RKO (cell line): ENCODE measurements at places on chromosomes 3 and 15.

DNA sequence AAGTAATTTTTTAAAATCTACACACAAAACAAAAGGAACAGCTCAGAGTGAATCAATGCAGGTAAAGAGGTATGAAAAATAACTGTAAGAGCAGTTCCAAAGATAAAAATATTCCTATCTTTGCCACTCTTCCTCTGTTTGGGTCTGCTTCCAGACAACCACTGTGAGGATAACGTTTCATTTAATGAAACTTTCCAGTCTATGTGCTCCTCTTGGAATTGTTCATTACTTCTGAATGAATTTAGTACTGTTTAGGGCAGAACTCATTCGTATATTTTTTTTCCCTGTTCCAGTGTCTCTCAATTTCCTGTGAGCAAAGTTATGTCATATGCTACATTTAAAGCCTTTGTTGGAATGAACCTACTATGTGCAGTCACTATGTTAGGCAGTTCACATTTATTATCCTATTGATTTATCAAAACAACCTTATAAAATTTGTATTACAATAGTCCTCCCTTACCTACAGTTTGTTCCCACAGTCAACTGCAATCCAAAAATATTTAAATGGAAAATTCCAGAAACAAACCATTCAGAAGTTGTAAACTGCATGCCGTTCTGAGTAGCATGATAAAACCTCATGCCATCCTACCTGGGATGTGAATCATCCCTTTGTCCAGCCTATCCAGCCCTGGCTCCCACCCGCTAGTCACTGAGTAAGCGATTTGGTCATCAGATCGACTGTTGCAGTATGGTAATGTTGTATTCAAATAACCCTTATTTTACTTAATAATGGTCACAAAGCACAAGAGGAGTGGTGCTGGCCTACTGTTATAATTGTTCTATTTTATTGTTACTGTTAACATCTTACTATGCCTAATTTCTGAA lies 98.1 kb downstream of the TMCC1 start:
- DNase-seq, result peak; percentile 24

DNA sequence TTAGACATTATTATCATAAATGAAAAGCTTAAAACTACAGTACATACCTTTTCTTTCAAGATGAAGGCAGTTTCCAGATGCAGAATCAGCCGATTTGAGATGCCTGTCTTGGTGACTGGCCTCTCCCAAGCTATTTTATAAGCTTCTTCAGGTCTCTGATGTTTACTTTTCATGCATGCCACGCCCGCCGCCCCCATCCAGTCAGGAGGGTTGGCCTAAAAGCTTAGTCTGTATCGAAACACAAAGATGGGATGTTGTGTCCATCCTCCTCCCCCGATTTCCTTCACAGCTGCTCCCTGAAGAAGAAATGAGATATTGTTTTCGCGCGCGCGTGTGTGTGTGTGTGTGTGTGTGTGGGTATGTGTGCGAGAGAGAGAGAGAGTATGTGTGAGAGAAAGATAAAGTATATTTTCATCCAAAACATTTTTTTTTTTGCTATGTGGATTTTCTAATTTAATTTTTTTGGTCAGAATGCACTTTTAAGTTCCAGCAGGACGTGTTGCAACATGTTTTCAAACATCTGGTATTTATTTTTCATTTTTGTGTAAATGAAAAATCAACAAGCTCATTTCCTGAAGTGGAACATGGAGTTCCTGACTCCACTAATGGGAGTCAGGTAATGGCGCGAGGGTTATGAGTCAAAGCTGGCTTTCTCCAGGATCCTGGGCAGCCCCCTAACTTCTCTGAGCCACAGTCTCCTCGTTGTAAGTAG lies at the start of gene APOD:
Gene APOD, minus strand, starts transcription at position 110 of the 712 bp plus-strand sequence. CDS start 4,479 bp downstream, outside the sequence.
- no peak for DNase-seq

DNA sequence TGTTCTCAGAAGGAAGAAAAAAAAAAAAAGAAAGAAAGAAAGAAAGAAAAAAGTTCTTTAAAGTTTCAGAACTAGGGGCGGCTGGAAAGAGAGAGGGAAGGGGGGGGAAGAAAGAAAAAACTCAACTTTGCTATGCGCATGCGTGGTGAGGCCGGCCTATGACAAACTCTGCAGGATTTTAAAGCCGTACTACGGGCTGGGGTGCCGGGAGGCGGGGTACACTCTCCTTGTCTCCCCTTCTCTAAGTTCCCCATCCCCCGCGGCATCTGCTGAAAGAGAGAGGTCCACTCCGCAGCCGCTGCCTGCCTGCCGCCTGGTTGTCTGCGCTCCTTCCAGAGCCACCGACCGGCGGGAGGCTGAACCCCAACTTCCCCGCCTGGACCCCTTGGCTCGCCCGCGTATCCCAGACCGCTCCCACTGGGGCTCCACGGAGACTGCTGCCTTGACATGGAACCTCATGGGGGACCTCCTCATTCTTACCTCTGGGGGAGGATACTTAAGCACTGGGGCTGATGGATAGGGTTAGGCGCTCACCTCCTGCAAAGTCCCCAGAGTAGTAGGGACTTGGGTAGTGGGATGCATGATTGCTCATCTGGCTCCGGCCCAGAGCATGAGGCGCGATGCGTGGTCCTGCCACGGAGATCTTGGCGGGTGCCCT lies 1.4 kb upstream of the WNT5A start:
- DNase-seq, result no peak

- DNase-seq, result peak; percentile 35
These were observed 1.6 kb upstream of the MCTP2 start for GRCh38 chr15:94229591-94230369.

DNA sequence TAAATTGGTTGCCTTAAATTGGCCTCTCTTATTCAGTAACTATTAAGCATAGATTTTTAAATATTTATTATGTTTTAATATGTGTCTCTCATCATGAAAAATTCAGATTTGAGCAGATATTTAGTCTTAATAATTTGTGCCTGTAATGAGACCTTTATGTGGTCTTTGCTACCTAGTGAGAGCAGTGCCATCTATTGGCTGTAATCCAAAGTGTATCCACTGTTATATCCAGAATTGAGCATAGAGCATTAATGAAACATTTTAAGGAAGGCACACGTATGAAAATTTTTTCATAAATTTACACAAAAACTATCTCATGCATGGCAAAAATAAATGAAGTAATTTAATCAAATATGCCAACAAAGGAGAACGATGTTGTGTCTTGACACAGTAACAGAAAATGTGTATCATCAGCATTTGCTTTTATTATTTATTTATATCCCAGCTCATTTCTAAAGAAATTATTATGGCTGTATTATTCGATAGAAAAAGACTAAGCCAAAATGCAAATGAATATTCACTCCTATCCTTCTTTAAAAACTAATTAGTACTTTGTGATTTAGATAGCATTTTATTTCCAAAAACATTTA lies 203.5 kb downstream of the RSRC1 start:
- DNase-seq, result peak; percentile 69

- DNase-seq, result no peak
These were observed 28.3 kb downstream of the IMPG2 start for GRCh38 chr3:101292027-101292426.

DNA sequence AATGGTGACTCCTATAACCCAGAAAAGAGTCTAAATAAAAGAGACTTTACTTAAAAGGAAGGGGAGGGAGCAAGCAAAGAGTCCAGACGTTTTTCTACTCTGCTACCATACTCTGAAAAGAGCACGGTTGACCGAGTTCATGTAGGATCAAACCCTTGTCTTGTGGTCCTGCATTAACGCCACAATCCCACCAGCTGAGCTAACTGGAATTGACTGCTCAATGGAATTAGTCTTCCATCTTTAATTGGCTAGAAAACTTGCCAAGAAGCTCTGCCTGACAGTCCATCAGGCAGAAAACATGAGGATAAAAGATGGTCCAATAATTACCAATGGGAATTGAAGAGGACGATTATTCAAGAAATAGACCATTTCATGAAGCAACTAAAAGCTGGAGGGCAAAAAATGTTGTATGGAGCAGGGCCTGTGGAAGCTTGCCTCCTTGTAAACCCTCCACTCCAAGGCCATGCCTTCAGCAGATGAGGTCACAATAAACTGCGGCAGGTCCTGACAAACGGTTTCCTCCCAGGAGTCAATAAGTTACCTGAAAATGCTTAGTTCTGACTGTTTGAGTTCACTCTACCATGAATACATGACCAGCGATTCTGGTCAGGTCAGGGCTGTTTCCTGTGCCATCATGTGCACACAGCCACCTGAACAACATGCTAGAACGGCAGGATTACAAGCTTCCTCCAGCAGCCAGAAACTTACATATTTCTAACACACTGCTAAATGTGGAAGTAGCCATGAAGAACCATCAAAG lies 35.6 kb upstream of the ARHGEF3 start:
- no peak for DNase-seq

DNA sequence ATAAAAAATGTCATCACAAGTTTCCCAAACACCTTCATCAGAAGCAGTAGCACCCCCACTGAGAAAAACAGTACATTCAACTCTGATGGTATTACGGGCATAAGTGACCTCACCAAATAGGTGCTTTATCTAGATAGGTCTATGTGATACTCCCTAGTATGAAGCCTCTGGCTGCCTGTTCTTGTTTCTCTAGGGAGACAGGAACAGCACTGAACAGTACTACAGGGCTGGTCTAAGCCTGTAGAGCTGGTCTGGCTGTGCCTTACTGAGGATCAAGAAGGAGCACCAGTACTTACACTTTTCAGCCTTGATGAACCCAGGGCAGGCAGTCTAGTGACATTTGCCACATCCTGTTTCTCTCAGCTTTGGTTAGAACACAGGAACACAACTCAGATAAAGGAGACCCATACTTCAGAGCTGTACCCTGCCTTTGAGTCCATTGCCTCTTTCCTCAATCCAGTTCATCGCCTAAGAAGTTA lies 35.9 kb downstream of the OXNAD1 start:
- no peak for DNase-seq
